Stimulated activated CD4-positive, alpha-beta T cell treated with anti-CD3 and anti-CD28 coated beads, Interleukin-15, amount 100 ng/mL, for 1 hour (primary cell): ENCODE measurements at places on chromosomes 12 and 14.

DNA sequence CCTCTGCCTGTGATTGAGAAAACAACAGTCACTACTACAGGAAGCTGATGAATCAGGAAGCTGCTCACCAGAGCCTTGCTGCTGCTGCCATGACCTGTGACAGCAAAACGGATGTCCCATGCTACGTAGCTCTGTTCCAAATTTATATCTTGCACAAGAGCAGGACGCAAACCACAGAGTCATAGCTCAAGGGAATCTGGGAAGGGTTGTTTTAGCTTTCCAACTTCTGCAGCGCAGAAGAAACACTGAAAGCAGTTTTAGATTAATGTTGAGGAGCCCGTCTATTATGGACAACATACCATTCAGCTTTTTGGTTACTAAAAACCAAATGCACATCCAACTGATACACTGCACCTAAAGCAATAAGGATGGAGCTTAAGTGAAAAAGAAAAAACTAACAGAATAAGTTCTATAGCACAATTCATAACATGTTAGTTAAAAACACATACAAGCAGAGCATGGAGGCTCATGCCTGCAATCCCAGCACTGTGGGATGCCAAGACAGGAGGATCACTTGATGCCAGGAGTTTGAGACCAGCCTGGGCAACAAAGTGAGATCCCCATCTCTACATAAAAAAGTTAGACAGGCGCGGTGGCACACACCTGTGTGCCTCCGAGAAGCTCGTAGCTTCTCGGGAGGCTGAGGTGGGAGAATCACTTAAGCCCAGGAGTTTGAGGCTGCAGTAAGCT, 1.7 kb upstream of the ANKRD33 start:
- no peak for DNase-seq

GRCh38 chr12:124734224-124734788, 129.4 kb downstream of the SCARB1 start:
- no peak for DNase-seq

DNA sequence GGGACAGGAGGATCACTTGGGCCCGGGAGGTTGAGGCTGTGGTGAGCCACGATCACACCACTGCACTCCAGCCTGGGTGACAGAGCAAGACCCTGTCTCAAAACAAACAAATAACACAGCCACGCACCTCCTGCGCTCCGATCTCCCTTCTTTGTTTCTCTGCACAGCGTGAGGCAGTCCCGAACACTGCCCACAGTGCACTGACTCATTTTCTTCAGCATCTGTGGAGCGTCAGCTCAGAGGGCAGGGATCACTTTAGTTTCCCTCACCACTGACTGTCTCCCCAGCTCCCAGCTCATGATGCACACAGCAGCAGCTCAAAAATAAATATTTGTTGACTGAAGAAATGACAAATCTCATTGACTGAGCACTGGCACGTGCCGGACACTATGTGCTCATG, 883 bp upstream of the MYL2 start:
- no peak for DNase-seq

GRCh38 chr12:11812586-11813437, 163.3 kb downstream of the ETV6 start:
- no peak for DNase-seq

DNA sequence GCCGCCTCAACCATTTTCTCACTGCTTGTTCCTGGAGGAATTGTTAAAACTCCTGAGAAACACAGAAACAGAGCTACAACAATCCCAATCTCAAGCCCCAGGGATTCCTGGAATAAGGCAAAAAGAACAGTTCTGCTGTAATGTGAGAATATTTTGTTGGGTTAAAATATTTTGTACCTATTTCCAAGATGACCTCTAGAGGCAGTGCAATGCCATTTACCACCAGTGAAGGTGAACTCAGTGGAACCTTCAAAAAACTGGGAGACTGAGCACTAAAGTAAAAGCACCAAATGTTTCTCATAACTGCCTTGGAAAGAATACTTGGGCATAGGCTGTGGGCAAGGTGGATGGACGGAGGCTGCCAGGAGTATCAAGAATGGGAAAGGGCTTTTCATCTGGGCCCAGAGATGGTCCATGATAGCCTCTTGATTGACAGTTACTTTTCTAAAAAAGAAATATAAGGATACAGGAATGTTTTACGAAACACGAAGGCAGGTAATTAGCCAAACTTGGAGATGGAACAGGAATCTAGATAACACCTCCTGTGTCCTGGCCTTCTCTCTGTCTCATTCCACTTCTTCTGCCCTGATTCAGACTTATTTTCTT, 334.0 kb upstream of the FLRT2 start:
- DNase-seq: no peak

GRCh38 chr14:64509036-64509435, 4.5 kb downstream of the ZBTB1 start:
- no peak for DNase-seq

DNA sequence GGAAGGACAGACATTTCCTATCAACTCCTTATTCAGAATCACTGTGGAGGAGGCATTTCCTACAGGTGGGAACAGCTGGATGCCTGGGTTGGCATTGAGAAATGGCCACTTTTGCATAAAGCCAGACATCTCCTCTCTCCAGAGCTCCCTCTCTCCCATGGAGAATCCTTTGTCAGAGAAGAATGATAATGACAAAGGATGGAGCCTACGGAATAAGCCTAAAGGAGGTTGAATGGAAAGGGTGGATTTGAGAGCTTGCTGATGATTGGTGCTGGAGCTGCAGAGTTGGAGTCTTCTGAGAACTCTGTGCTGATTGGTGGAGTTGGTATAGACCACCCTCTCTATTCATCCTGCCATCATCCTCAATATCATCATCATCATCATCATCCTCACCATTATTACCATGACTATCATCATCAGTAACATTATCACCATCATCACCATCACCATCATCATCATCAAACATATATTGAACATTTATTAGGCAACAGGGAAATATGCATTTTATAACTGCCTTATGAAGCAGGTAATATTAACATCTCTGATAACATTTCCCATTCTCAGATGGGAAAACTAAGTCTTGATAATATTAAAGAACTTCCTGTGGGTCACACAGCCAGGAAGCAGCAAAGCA, 89.2 kb upstream of the HSPB8 start:
- no peak for DNase-seq

DNA sequence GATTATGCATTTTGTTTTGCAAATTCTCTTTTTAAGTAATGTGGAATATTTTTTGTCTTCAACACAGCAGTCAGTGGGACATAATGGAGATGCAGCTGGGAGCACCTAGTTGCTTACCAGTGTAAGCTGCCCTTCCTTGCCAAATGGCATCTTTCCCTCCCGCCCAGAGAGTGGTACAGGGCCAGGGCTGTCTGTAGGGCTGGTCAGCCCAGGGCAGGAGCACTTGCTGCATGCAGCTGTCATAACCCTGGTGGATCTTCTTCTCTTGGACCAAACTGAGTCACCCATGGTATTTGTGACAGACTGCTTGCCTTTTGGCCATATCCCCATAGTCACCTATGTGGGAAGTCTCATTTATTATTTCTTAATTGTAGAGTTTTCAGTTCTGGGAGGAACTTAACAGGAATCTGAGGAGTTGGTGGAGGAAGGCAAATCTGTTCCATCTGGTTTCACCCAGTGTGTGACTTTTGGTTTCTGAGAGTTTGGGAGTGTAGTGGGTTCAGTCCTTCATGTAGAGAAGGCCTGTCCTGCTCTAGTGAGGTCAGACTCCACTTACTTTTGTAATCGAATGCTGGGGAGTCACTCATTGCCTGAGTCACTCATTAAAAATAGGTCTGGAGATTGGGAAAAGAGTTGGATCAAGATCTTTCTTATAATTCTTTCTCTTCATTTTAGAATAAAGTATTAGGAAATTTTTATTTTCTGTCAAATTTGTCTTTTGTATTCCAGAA, 62.0 kb upstream of the ASPG start:
- DNase-seq: no peak

GRCh38 chr12:132600048-132601032, 10.0 kb downstream of the LRCOL1 start:
- DNase-seq: no peak

DNA sequence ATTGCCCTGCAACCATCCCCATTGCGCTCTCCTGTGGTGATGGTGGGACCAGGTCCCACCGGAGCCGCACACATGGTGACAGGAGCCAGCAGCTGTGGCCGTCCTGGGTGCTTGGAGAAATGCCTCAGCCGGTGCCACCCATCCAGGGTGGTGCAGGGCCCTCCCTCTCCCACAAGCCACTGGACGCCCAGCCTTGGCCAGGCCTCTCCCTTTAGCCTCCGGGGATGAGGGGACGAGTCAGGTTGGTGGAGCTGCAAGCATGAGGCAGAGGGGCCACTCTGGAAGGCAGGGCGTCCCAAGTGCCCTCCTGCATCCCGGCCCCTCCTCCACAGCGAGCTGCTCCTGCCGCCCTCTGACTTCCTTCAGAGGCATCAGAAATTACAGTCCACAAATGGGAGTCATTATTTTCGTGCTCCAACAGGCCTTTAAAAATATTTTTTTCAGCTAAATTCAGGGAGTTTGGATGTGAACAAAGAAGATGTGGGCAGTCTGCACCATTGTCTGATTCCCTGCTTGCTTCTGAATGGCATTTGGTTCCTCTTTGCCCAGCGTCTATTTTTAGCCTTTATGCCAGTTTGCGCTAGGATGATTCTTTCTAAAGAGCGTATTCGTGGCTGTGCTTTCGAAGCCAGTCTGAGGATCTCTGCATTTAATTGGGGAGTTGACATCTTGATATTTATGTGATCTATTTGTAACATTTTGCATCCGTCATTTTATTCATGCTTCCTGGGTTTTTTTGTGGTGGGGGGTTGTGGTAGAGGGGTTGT, 189.4 kb downstream of the ADGRD1 start:
- no peak for DNase-seq

GRCh38 chr14:105326891-105327694, 12.5 kb downstream of the PACS2 start:
- DNase-seq: no peak

DNA sequence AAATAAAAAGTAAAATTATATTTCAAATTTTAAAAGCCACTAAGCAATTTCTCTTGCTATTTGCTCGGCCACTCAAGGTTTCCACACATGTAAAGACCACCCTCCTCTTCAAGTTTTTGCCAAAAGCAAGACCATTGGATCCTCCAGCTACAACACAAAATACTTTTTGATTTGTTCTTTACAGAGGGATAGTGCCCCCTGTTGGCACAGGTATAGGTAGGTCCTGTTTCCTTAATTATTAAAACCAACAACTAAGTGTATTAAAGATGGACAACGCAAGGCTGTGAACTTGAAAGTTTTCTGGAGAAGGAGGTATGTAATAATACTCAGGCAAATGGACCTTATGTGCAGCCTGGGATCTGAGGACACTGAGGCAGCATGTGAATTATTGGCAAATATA, 23.8 kb downstream of the ATP6V1D start:
- DNase-seq: no peak

DNA sequence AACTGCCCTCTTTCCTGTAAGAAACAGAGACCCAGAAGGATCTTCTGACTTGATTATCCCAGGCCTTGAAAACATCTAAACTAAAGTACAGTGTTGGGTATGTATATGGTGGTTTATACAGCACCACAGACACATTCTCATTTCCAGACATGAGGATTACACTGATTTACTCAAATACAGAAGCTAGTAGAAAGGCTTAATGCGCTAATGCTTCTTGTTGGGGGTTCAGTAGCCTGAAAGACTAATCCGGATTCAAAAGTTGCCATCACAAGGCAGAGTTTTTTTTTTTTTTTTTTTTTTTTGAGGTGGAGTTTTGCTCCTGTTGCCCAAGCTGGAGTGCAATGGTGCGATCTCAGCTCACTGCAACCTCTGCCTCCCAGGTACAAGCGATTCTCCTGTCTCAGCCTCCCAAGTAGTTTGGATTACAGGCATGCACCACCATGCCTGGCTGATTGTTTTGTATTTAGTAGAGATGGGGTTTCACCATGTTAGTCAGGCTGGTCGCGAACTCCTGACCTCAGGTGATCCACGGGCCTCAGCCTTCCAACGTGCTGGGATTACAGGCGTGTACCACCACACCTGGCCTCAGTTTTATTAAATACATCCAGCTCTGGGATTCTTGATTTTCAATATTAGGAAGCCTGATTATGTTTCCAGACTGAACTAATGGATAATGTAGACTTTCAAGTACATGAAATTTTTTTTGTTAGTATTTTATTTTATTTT, 46.3 kb upstream of the HECTD1 start:
- no peak for DNase-seq

DNA sequence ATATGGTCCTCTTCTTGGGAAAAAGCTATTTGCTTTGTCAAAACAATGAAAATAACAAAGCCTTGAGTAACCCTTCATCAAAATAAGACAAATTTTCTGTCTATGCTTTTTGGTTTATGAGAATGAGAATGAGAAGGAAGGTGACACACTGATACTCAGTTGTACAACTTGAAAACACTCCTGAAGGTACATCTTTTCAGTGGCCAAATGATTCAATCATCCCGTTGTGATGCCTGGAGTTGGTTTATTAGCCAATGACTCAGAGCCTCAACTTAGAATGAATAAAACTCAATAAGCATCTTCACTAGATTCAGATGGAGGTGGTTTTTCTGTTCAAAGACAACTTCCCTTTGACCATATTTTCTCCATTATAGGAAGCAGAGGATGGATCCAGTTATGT, 7.8 kb upstream of the CALM1 start:
- no peak for DNase-seq

- no peak for DNase-seq
These were observed 646.5 kb upstream of the SEL1L start for GRCh38 chr14:82180139-82180538.

GRCh38 chr14:69013943-69014782, 35.1 kb upstream of the ACTN1 start:
- DNase-seq: no peak

DNA sequence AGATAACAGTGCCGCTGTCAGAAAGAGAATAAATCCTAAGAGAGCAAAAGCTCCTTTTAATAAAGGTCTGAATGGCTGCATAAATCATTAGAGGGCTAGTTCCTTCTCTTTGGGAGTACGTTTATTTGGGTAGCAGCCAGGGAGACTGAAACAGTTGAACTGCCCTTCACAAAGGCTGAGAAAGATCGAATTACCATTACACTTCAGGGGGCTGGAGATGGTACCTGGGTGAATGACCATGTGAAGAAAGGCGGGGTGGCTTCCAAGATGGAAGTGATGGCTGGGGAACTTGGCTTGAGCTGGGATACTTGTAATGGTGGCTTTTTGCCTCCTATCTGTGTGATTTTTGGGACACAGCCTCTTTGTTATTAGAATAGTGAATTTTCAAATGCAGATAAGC, 1.7 kb upstream of the FGD4 start:
- no peak for DNase-seq

DNA sequence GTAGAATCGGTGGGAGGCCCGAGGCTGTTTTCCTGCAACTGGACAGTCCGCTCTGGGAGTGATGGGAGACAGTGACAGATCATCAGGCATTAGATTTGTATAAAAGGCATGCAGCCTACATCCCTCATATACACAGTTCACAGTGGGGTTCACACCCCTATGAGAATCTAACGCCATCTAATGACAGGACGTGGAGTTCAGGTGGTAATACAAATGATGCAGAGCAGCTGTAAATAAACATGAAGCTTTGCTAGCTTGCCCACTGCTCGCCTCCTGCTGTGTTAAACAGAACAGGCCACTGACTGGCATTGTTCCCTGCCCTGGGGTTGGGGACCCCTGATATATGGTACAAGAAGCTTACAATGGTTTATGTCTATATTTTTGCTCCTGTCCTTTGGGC, 179.0 kb downstream of the LRFN5 start:
- DNase-seq: no peak
